ENCODE measurements at places on chromosomes 4 and X.
A peak's percentile ranks its signal among the peaks of the same experiment; 100 is the strongest.

DNA sequence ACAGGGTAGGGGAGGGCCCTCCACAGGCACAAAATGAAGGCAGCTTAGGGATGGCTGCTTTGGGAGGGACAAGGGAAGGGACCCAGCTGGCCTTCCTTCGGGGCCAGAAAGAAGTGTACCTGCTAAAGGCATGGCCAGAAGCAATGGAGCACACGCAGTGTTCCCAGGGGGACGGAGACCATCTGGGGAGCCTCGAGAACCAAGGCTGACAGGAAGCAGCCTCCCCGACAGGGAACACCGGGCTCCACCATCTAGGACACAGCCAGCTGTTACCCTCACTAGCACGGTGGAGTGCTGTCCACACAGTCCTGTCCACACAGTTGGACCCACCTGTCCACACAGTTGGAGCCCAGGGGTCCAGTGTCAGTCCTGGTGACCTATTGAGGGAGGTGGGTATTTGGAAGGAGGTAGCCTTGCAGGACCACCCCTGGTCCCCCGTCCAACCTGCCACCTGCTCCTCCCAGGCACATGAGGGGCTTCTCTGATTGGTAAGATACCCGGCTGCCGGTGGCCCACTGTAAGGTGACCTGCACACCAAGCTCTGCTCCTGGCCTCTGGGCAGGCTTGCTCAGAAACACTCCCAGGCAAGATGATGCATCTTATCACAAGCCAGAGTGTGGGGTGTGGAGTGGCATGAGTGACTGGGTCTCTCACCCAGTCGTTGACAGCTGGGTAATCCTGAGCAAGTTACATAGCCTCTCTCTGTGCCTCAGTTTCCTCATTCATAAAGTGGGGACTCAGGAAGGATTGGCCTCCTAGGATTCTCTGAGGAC is 20.5 kb upstream of the AFAP1 start:
- no peaks in the 10 kb centered on the region for H3K36me3 ChIP-seq
- peaks cover 29% of the 10 kb centered on the region for H3K27me3 ChIP-seq
- H3K4me3 ChIP-seq: no peak overlapping the region
- DNase-seq: no peak
- peaks cover 8% of the 10 kb centered on the region for H3K4me1 ChIP-seq

DNA sequence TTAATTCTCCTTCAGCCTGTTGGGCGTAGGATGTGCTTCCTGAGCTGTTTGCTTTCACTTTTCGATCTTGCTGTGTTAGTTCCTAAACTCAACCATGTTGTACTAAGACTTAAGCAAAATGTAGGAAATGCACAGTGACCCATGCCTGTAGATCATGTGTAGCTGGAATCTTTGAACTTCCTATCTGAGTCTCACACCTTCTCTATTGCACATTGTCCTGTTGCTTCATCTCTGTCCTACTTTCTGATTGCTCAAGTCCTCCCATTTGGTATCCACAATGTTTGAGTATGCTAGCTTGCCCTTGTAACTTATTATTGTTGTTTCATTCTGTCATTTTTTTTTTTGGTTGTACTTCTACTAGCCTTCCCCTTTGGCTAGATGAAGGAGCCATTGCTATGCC is 239.6 kb downstream of the PPP1R2C start:
- DNase-seq: no peak
- H3K4me1 ChIP-seq: peaks cover 9% of the 10 kb centered on the region
- no peaks in the 10 kb centered on the region for H3K27me3 ChIP-seq

DNA sequence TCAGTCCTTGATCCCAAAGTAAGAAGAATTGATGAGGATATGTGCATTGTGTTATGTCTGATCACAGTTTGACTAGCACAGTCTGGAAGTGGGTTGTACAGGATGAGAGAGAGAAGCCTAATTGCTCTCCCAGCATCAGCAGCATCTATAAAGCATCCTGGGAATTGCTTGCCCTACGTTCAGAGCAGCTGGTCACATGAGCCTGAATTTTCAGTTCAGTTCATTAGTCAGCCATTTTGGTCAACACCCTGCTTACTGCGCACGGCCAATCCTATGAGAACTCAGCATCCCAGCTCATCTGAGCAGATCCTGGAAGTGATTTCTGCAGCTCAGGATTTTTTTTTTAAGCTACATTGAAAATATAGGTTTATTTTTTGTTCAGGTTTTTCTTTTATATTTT is at the start of gene RUFY3:
Gene RUFY3, plus strand, starts transcription at position 218 of the 400 bp plus-strand sequence. CDS start 610 bp downstream, outside the sequence.
- peaks cover 6% of the 10 kb centered on the region for H3K4me1 ChIP-seq
- H3K27me3 ChIP-seq: no peaks in the 10 kb centered on the region
- no peaks in the 10 kb centered on the region for H3K36me3 ChIP-seq
- H3K27ac ChIP-seq: no peak within 1 kb of the TSS
- H3K4me3 ChIP-seq: no peak within 1 kb of the TSS
- no peak for DNase-seq

DNA sequence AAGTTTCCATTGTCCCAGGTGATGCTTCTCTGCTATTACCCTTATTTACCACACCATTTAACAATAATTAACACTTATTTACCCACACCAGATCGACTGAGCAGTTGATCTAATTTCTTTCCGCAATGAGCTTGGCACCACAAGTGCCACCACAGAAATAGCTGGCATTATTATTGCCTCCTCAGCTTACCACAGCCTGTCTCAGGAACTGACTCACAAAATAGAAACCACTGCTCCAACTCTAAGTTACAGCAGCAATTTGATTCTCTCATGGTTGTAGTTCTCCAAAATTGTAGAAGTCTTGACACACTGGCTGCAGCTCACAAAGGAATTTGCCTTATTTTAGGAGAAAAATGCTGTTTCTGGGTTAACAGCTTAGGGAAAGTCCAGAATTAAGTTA is 22.5 kb downstream of the ZNF721 start:
- no peak overlapping the region for H3K4me3 ChIP-seq
- H3K4me1 ChIP-seq: peaks cover 18% of the 10 kb centered on the region
- H3K36me3 ChIP-seq: peaks cover 28% of the 10 kb centered on the region
- no peak for DNase-seq
- no peaks in the 10 kb centered on the region for H3K27me3 ChIP-seq
- H3K27ac ChIP-seq: peak overlapping the region; percentile 25

GRCh38 chr4:21819086-21819485 is 129.5 kb downstream of the KCNIP4 start:
- H3K27me3 ChIP-seq: no peaks in the 10 kb centered on the region
- H3K36me3 ChIP-seq: no peaks in the 10 kb centered on the region
- no peaks in the 10 kb centered on the region for H3K4me1 ChIP-seq
- no peak overlapping the region for H3K4me3 ChIP-seq
- no peak overlapping the region for H3K27ac ChIP-seq

GRCh38 chr4:48777739-48778138 is 2.3 kb downstream of the FRYL start:
- H3K27me3 ChIP-seq: no peaks in the 10 kb centered on the region
- H3K27ac ChIP-seq: peak overlapping the region; percentile 90
- H3K4me3 ChIP-seq: peak overlapping the region; percentile 98
- H3K4me1 ChIP-seq: peaks cover 64% of the 10 kb centered on the region
- no peak for DNase-seq

GRCh38 chr4:177759729-177760128 is 317.5 kb upstream of the AGA start:
- H3K27me3 ChIP-seq: no peaks in the 10 kb centered on the region
- H3K4me3 ChIP-seq: no peak overlapping the region
- no peaks in the 10 kb centered on the region for H3K4me1 ChIP-seq
- no peak overlapping the region for H3K27ac ChIP-seq
- H3K36me3 ChIP-seq: no peaks in the 10 kb centered on the region

DNA sequence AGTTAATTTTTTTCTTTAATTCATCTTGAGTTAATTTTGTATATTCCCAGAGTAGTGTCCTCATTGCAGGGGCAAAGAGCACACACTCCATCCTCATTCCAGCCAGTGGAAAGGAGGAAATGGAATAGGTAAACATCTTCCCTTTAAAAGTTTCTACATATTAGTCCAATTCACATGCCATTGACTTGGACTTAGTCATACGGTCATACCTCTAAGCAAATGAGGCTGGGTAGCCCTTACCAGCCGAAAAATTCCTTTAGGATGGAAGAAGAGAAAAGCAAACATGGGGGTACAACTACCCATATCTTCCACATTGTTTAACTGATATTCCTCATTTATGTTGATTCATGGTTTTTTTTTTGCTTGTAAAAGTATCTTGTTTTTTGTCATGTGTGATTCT is 37.4 kb upstream of the NDP start:
- H3K4me1 ChIP-seq: peaks cover 14% of the 10 kb centered on the region
- no peak overlapping the region for H3K27ac ChIP-seq

- H3K4me1 ChIP-seq: peaks cover 5% of the 10 kb centered on the region
- H3K4me3 ChIP-seq: no peak overlapping the region
- H3K36me3 ChIP-seq: peaks cover 16% of the 10 kb centered on the region
- H3K27me3 ChIP-seq: no peaks in the 10 kb centered on the region
- DNase-seq: no peak
These were observed 94.9 kb downstream of the ATP8A1 start for GRCh38 chr4:42562016-42562415.

DNA sequence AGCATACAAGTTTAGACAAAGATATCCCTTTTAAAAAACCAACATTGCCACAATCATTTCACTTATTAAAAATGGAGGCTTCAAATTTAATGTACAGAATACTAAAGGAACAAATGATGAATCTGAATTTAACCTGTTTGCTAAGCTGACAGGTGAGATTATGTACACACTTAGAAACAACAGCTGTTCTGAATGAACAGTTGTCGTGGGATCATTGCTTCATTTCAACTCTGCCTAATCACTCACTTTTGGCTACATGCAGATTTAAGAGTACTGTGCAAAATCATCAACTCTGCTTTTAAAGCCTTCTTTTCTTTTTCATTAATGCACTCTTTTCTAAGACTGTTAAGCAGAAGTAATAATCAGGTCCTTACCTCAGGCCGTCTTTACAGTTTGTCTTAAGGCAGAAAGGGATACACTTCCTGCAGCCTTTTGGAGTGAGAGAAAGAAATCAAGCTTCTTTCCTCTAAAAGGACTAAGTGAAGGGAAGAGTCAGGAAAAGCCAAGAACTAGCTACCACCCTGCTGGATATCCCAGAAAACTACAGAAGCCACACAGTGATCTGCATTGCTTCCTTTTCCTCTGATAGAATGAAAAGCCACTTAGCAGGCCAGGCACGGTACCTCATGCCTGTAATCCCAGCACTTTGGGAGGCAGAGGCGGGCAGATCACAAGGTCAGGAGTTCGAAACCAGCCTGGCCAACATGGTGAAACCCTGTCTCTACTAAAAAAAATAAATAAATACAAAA is 54.7 kb upstream of the NPNT start:
- no peak for DNase-seq
- H3K36me3 ChIP-seq: peaks cover 25% of the 10 kb centered on the region
- no peak overlapping the region for H3K4me3 ChIP-seq
- H3K27me3 ChIP-seq: no peaks in the 10 kb centered on the region
- no peaks in the 10 kb centered on the region for H3K4me1 ChIP-seq

DNA sequence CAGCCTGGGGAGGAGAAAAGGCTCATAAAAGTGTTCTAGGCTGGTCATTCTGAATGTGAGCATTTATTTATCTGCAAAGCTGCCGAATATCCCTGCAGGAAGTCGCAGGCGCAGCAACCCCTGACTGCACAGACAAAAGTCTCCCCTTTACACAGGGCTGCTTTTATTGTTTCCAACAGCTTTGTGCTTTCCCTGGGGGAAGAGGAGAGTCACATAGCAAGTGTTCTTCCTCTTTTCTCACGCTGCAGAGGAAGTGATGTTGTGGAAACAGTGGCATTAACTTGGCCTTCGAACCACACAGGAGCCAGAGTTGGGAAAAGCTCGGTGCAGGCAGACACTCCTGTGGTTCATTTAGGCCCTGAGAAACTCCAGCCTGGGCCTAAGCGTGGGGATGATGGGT is 81.5 kb upstream of the BCOR start:
- no peak for DNase-seq
- H3K36me3 ChIP-seq: no peaks in the 10 kb centered on the region
- peak overlapping the region; percentile 25 for H3K4me3 ChIP-seq
- peaks cover 25% of the 10 kb centered on the region for H3K4me1 ChIP-seq

- H3K27me3 ChIP-seq: peaks cover 36% of the 10 kb centered on the region
- H3K4me3 ChIP-seq: no peak overlapping the region
- no peaks in the 10 kb centered on the region for H3K36me3 ChIP-seq
- H3K27ac ChIP-seq: no peak overlapping the region
- no peak for DNase-seq
These were observed 4.4 kb downstream of the SLITRK2 start for GRCh38 chrX:145821898-145822571.

- peaks cover 9% of the 10 kb centered on the region for H3K4me1 ChIP-seq
- DNase-seq: peak; percentile 1
- H3K36me3 ChIP-seq: peaks cover 56% of the 10 kb centered on the region
- no peak overlapping the region for H3K4me3 ChIP-seq
These were observed 61.7 kb upstream of the DDX60 start for GRCh38 chr4:168380290-168380689.

GRCh38 chr4:79657379-79657778 is 249.4 kb upstream of the GK2 start:
- no peak overlapping the region for H3K27ac ChIP-seq
- no peaks in the 10 kb centered on the region for H3K4me1 ChIP-seq
- DNase-seq: no peak
- no peaks in the 10 kb centered on the region for H3K36me3 ChIP-seq
- no peaks in the 10 kb centered on the region for H3K27me3 ChIP-seq

DNA sequence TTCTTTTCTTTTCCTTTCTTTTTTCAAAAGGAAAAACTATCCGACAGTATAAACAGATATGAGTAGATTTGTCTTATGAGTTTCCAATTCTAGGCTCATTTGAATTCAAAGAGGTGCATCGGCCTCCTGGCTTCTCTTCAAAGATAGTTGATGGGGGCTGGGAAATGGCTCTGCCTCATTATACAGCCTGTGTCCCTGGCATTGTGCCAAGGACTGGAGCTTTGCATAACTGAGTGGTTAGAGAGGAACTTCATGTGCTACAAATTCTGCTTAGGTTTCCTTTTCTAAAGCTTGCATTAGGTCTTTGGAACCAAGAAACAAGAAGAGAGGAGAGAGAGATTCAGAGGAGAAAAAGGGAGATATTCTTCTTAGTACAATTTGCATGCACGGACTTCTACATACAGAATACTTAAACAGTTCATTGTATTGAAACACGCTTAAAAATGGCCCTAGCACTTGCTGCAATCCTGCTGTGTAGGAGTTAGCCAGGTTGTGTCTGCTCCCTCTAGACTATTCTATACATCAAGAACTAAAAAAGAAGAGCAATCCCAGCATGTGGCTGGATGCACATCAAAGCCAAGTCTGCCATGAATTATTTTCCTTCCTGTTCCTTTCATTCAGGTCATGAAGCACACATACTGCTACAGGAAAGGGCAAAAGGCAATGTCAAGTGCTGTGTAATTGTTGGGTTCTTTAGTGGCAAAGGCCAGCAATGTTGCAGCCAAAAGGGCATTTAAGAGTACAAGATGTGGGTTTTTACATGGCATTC is 70.9 kb downstream of the INTS12 start:
- H3K4me3 ChIP-seq: no peak overlapping the region
- no peaks in the 10 kb centered on the region for H3K27me3 ChIP-seq
- H3K4me1 ChIP-seq: peaks cover 5% of the 10 kb centered on the region
- H3K27ac ChIP-seq: no peak overlapping the region

DNA sequence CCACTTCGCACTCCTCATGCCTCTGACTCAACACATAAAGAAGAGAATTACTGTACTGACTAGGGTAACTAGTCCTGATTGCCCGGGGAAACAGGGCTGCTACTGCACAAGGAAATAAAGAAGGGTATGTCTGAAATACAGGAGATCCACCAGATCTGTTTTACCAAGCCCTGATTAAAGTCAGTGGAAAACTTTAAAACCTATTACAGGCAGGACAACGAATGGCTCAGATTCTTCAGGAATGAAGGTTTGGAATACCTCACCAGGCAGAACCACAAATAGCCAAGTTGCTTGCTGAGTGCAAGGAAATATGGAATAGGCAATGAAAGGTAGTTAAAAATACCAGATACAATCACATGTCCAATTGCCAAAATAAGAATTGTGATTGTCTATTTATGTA is 17.3 kb downstream of the LAMTOR3 start:
- H3K27me3 ChIP-seq: no peaks in the 10 kb centered on the region
- no peak for DNase-seq
- peaks cover under 1% of the 10 kb centered on the region for H3K36me3 ChIP-seq
- H3K4me1 ChIP-seq: peaks cover 2% of the 10 kb centered on the region
